ENCODE measurements at places on chromosomes 7 and 10.

GRCh38 chr10:77416311-77417135 is 221.1 kb downstream of the KCNMA1 start:
- DNase-seq: no peak

DNA sequence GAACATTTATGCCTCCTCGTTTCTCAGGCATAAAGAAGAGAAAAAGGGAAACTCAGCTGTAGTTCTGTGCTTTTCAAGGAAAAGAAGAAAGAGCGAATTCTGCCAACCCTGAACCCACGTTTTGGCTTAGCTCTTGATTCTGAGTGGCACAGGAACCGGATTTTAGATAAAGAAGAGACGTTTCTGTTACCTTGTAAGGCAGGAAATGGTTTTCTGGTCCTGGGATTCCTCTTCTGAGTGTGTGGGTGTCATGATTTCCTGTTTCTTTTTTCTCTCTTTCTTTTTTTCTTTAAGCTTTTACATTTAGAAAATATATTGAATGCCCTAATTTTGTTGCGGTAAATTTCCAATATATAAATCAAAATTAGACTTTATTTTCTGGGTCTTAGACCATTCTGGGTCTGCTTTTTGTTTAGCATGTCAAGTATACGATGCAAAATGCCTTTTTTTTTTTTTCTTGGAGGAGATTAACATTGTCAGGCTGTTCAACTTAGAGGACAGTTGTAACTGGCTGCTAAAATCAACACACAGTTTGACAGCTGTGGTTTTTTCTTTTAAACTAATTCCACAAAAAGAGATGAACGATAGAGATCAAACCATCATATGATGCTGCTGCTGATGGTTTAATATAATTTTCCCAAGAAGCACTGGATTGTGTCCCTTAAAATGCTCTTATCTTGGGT is 190.8 kb downstream of the GATA3 start:
- DNase-seq: no peak

DNA sequence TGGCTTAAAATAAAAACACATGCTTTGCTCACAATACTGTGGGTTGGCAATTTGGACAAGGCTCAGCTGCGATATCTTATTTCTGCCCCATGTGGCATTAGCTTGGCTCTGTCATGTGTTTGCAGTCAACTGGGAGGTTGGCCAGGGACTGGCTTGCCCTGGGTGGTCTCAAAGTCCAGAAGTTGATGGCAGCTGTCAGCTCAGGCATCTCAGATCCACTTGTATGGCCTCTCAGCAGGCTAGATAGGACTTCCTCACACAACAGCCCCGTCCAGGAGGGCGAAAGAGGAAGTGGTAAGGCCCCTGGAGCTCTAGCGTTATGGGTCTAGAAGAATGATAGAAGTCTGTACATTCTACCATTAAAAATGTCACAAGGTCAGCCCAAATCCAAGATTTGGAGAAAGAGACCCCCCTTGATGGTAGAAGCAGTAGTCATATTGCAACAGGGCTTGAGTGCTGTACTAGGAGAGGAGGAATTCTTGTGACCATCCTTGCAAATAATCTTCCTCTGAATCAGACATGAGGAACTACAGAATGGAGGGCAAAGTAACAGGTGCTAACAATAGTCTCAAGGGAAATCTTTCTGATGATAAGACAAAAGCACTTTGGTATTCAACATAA is 166.2 kb downstream of the FAM107B start:
- DNase-seq: no peak

DNA sequence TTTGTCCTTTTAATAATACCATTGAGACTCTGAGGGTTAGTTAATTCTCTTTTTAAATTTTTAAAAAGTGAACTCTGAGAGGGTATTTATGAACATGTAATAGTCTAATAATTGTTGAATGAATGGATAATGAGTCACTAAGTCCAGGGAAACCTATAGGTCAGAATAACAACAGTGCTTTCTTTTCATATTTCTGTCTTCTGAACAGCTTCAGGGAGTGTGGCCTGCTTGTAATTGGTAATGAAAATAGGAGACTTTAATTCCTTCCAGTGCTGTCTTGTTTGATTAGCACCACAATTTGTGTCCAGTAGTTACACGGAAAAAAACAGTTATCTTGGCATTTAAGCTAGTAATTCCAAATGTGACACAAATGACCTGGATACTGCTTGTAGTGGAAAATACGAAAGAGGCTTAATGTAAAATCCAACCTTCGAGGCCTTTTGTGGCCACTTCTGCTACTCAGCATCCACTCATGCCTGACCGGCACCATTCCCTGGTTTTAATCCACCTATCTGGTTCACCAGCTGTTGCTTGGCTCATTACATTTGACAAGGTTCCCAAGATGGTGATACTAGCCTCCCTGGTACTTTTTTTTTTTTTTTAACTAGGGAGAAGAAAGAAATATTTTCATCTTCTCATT is 149.3 kb upstream of the IMMP2L start:
- no peak for DNase-seq

- DNase-seq: no peak
Observed at GRCh38 chr7:130996833-130997231, 262.8 kb upstream of the KLF14 start.

DNA sequence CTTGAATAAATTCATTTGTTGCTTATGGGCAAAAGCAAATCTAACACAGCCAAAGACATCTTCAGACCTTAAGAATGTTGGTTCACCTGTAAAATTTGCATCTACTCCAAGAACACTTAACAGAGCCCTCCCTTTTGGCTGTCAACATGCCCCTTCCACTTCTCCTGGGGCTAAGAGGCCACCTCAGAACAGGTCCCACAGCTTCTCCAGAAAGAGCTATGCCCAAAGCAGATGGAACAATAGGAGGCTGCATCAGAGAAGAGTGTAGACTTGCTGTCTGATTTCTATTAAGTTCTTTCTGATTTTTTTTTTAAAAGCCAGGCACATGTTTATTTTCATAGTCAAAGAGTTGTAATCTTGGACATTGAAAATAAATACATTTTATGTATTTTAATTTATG is 26.1 kb upstream of the TRIL start:
- no peak for DNase-seq

- no peak for DNase-seq
Observed at GRCh38 chr10:114334301-114334700, 70.0 kb downstream of the AFAP1L2 start.

DNA sequence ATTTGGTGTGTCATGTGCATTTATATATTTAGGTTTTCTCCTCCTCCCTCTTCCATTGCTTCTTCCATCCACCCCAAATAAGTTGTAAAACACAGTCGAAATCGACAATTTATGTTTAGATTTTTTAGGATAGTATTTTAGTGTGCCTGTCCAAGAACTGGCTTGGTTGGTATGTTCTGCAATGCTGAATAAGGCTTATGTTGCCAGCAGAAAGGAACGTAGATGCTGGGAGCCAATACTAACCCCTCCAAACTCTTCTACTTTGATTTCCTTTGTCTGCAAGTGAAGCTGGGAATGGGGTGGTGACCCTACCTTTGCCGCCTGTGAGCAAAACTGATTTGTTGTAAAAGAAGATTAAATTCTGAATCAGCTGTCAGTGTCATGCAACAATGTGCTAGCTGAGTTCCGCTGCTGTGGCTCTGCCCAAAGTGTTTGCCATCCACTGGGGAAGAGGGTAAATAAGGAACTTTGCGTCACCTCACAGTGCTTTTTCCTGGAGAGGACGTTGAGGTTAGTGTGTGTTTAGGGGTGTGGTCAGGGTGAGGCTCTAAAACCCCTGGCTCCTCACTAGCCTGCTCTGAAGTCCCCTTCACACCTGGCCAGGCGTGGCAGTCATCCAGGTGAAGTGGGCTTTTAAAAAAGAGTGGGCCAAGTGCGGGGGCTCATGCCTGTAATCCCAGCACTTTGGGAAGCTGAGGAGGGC is 44.4 kb downstream of the TACC2 start:
- no peak for DNase-seq

Measured in right renal pelvis (tissue), 4 donors.